ENCODE measurements at places on chromosomes 2 and 18. TPM values are rescaled to one million over a fixed set of nuclear protein-coding genes. Genes with fewer than 3 reads are reported as not detected.
A peak's percentile ranks its signal among the peaks of the same experiment; 100 is the strongest.

ALPI gene
- total RNA-seq, result not detected

DCAF17 gene
- total RNA-seq, result 19.0 TPM

GPR35 gene
- total RNA-seq, result 1.3 TPM

RGPD3 gene
- 0.31 TPM for total RNA-seq

RNF152 gene
- total RNA-seq, result 0.18 TPM

GRCh38 chr18:70781860-70782453 is 493.1 kb downstream of the SOCS6 start:
- no peaks in the 10 kb centered on the region for H3K4me1 ChIP-seq
- DNase-seq, result peak; percentile 22
- H3K36me3 ChIP-seq, result no peaks in the 10 kb centered on the region
- no peaks in the 10 kb centered on the region for H3K27me3 ChIP-seq
- H3K4me3 ChIP-seq, result no peak overlapping the region

DNA sequence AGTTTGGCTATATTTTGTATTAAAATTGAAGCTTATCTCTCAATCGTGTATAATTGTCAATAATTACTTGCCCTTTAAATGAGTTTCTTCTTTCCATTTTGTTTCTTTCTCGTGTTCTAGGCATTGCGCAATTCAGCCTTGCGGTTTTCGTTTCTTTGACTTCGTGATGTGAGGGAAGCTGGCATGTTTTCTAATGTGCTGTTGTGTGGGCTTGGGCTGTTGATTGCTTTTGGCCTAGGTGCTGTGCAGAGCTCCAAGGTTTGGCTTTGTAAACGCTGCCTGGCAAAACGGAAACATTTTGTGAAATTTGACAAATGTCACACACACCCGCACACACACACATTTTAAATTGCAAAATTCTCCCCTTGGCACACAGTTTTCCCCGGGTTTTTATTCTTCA is 242.6 kb upstream of the TCF4 start:
- H3K27me3 ChIP-seq, result no peaks in the 10 kb centered on the region
- no peaks in the 10 kb centered on the region for H3K4me1 ChIP-seq
- H3K36me3 ChIP-seq, result no peaks in the 10 kb centered on the region
- H3K27ac ChIP-seq, result no peak overlapping the region
- no peak for DNase-seq

DNA sequence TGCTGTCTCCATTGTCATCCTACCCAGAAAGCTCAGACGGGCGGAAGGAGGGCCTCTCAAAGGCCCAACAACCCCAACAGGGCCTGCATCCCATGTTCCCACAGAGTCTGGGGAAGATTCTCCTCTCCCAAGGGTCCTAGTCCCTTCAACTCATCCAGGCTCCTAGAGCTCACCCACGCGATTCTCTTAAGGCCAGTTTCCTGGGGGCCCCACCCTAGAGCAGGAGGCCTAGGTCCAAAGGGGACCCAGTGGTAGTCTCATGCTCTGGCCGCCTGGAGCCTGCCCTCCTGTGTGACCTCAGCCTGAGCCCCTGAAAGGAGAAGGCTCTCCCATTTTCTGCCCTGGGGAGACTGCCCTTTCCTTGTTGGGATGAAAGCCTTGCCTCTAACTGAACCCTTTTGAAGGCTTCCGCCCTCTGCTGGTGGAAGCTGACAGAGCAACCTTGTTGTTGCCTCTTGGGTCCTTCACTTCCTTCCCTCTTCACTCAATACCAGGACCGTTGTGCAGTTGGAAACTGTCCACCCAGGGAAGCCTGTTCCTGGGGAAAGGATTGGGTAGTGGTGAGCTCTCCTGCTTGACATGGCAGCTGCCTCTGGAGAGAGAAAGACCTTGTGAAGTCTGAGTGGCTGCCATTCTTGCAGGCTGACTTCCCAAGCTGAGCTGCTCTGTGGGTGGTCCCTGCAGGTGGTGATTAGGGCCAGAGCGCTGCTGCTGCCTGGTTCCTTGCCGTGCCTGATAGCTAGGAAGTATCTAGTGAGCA is 86.0 kb upstream of the ALPP start:
- H3K27me3 ChIP-seq, result no peaks in the 10 kb centered on the region
- H3K4me3 ChIP-seq, result no peak overlapping the region
- no peaks in the 10 kb centered on the region for H3K4me1 ChIP-seq
- no peak for DNase-seq

GRCh38 chr2:168243061-168243460 is 4.3 kb downstream of the STK39 start:
- no peaks in the 10 kb centered on the region for H3K27me3 ChIP-seq

Measured in Panc1 (cell line).